ENCODE measurements at places on chromosomes 5 and 9.

DNA sequence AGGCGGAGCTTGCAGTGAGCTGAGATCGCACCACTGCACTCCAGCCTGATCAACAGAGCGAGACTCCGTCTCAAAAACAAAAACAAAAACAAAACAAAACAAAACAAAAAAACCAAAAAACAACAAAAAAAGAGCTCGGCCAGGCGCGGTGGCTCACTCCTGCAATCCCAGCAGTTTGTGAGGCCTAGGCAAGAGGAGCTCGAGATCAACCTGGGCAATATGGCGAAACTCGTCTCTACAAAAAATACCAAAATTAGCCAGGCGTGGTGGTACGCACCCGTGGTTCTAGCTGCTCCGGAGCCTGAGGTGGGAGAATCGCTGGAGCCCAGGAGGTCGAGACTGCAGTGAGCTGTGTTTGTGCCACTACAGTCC is 20.2 kb downstream of the TRIM7 start:
- DNase-seq, result no peak

GRCh38 chr5:151066920-151067319 is 13.9 kb downstream of the TNIP1 start:
- no peak for DNase-seq

GRCh38 chr5:160467555-160468362 is 46.1 kb downstream of the PTTG1 start:
- DNase-seq, result peak; percentile 11

- no peak for DNase-seq
Observed at GRCh38 chr5:149628221-149628620, 46.9 kb downstream of the ARHGEF37 start.

- DNase-seq, result no peak
Observed at GRCh38 chr9:2934241-2934650, 90.4 kb upstream of the PUM3 start.

GRCh38 chr9:38181866-38182265 is 112.8 kb upstream of the SHB start:
- no peak for DNase-seq

- DNase-seq, result peak; percentile 12
Observed at GRCh38 chr5:26700759-26701384, 337.5 kb downstream of the CDH9 start.

- no peak for DNase-seq
Observed at GRCh38 chr9:133654736-133655657, 18.8 kb downstream of the DBH start.

DNA sequence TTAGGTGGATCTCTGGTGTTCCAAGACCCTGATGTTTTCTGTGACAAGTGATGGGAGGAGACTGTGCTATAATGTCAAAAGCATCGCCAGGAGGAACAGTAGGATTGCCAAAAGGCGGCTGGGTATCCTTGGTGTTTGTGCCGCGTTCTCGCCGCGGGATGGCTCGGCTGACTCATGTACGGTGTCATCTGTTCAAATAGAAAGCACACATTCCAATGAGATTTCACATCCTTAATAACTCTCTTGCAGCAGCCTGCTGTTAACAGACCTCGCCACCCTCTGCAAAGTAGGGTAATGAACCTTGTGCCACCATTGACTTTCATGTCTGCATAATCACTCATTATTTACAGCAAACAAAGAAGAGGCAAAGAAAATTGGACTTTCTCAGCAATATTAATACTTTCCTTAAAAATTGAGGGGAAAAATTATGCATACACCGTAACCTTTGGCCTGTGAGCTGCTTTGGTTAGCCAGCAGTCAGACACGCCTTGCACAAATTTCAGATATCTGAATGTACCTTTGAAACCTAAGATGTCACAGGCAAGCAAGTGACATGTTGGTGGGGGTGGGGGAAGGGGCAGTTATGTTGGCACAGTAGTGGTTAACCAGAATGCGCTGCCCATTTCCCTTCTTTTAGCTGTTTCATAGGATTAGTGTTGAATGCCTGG is 289.4 kb downstream of the EFNA5 start:
- no peak for DNase-seq

DNA sequence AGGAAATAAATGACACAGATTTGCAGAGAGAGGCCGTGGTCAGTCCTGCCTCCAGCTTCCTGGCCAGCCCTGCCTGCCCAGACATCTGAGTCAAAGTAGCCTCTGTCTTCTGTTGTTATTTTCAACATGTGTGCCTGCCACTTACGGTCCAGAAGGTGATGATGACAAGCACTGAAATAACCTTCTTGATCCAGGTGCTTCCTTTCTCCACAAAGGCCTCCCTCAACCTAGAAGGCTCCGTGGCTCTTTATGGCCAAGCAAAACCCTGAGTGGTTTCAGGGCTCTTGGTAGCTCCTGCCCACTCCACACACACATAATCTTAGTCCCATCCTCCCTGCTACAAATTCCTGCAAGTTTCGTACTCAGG is 34.1 kb upstream of the SLC6A19 start:
- no peak for DNase-seq

- no peak for DNase-seq
Observed at GRCh38 chr9:107932046-107932445, 442.5 kb upstream of the KLF4 start.

GRCh38 chr5:39178861-39179260 is 40.5 kb downstream of the FYB1 start:
- DNase-seq, result no peak

DNA sequence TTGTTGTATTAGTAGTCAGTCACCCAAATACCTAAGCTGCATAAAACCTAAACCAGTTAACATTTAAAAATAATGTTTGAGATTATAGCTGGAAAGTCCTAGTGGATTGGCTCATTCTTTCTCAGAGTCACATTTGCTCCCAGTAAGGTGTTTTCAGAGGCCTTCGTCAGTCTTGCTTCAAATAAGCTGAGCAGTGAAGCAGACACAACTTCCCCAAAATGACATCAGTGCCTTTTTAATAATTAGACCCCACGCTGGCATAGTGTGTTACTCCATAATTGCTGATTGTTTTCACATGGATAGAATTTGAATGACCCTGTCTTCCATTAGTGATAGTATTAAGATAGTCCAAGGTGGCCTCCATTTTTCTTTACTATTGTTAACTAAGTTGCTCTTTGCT is 245.8 kb downstream of the PJA2 start:
- no peak for DNase-seq

GRCh38 chr9:105651806-105652205 is 10.5 kb upstream of the TAL2 start:
- no peak for DNase-seq

DNA sequence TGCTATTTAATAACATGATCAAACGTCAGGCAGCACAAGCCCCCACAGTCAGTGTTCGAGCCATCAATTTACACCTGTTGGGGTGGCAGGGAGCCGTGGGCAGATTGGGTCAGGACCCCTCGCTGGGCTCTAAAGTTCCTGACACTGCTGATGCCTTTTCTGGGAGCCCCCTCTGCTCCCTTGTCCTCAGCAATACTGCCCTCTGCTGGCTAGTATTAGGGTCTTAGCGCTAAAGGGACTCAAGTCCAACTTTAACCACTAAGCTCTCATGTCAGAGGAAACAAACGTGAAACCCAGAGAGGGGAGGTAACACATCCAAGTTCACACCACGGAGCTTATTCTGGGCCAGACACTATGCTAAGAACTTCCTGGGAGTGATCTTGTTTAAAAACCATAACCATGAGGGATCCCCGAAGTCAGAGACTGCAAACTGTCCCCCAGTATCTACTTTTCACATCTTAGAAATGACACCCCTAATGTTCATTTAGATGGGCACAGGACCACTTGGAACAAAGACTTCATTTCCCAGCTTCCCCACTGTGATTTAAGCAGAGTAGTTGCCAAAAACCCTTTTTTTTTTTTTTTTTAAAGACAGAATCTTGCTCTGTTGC is 20.4 kb downstream of the ANKS6 start:
- no peak for DNase-seq

DNA sequence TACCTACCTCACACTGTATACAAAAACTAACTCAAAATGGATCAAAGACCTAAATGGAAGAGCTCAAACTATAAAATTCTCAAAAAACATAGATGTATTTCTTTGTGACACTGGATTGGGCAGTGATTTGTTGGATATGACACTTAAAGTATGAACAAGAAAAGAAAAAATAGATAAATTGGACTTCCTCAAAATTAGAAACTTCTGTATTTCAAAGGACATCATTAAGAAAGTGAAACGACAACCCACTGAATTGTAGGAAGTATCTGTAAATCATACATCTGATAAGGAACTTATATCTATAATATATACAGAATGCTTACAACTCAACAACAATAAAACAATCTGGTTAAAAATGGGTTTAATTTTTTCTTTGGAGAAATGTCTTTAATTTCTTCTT is 96.7 kb downstream of the NRG2 start:
- no peak for DNase-seq

DNA sequence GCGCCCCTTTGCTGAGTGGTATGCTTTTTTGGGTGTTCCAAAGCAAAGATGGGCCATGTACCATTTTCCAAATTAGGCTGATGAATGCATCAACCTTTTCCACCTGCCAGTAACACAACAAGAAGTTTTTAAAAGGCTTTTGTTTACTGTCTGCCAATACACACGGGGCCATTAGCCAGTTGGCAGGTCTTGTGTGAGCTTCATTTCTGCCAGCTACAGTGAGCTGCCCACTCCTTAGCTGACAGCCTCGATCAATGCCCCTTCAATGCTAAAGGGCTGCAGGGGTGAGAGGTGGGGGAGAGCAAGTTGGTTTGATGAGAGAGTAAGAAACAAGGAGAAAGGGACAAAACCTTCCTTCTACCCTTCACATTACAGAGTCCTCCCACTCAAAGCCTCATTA is 128.7 kb downstream of the C5orf15 start:
- no peak for DNase-seq

DNA sequence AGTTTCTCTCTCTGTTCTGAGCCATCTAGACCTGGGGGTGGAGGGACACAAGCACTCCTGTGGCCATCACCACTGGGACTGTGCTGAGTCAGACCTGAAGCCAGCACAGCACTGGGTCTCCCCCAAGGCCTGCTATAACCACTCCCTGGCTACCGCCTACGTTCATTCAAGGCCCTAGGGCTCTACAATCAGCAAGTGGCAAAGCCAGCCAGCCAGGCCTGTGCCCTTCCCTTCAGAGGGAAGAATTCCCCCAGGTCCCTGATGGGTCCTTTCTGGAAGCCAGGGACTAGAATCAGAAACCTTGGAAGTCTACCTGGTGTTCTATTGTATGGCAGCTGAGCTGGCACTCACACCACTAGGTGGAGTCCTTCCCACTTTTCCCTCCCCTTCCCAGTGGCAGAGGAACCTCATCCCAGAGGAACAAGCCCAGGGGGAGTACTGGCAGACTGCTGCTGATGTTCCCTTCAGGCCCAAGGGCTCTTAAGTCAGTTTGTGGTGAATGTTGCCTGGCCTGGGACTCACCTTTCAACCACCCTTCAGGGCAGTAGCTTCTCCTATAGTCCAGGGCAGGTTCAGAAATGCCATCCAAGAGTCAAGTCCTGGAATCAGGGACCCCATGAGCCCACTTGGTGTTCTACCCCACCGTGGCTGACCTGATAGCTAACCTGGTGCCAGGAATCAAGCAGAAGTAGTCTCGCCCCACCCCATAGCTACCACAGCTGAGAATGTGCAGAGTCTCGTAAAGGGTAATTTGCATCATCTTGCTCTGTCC is 20.0 kb downstream of the JMY start:
- no peak for DNase-seq

GRCh38 chr5:139130214-139130613 is 68.0 kb downstream of the SIL1 start:
- no peak for DNase-seq

- no peak for DNase-seq
Observed at GRCh38 chr9:128101231-128101661, 26.3 kb downstream of the PTGES2 start.

DNA sequence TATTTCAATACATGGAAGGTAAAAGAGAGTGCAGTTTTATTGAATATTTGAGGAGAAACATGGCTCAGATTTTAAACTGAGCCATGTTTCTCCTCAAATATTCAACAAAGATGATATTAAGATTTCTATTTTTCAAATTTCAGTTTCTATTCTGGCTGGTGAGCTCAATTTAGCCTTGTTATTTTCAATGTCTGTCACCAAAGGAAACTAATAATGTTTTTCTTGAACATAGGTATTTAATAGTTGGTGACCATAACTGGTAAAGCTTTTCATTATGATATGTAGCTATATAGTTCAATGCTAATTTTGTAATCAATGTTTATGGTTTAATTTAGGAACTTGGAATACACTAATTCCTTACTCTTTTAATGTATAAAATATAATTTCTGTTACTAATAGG is 177.4 kb downstream of the FER start:
- no peak for DNase-seq

- DNase-seq, result no peak
Observed at GRCh38 chr5:3198074-3198449, 397.6 kb upstream of the IRX1 start.

- no peak for DNase-seq
Observed at GRCh38 chr9:78213712-78214111, 22.2 kb upstream of the CEP78 start.

- DNase-seq, result no peak
Observed at GRCh38 chr5:42689391-42689790, 67.2 kb upstream of the CCDC152 start.

GRCh38 chr9:116420993-116421538 is 266.0 kb upstream of the TRIM32 start:
- DNase-seq, result no peak

GRCh38 chr9:764105-764524 is 77.4 kb upstream of the DMRT1 start:
- peak; percentile 21 for DNase-seq

- DNase-seq, result no peak
Observed at GRCh38 chr5:91225848-91226686, 157.1 kb downstream of the ARRDC3 start.

- no peak for DNase-seq
Observed at GRCh38 chr9:136307215-136307750, 3.4 kb upstream of the CCDC187 start.

DNA sequence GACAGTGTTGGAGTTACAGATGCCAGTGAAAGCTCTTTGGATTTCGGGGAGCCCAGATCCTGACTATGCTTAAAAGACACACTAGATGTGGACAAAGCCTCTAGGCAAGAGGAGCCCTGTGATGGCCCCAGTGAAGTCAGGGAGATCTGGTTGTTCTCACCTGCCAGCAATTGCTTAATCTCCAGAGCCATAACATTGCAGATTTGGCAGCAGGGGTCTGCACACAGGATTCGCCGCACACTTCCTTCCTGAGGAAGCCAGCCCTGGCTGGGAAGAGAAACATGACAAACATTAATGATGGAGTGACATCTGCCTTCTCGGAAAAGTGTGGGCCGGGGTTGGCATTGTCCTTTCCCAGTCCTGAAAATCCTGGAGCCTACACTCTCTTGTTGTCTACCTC is 65.2 kb upstream of the PHF24 start:
- no peak for DNase-seq

- no peak for DNase-seq
Observed at GRCh38 chr5:118552146-118552545, 436.2 kb downstream of the DTWD2 start.

- DNase-seq, result peak; percentile 23
Observed at GRCh38 chr9:75265525-75265972, 177.2 kb downstream of the OSTF1 start.

DNA sequence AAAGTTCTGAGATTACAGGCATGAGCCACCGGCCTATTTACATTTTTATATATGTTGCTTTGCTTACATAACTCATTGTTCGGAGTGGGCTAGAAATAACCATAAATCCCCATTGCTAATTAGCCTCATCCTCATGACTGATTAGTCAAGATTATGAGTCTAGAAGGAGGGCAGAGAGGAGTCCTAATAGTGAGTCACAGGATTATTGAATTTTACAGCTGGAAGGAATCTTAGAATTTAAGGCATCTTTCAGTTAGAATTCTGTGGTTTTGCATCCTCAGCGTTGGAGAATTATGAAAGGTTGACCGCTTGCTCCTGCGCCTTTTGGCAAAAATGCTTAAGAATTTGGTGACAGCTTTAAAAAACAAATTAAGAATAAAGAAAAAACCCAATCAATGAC is 2.6 kb upstream of the PBX3 start:
- DNase-seq, result no peak

GRCh38 chr5:36720688-36721087 is 114.3 kb downstream of the SLC1A3 start:
- DNase-seq, result no peak

Data from hypothalamus (tissue), 51 donors.